ENCODE measurements at places on chromosomes 16 and 17.
A peak's percentile ranks its signal among the peaks of the same experiment; 100 is the strongest.

DNA sequence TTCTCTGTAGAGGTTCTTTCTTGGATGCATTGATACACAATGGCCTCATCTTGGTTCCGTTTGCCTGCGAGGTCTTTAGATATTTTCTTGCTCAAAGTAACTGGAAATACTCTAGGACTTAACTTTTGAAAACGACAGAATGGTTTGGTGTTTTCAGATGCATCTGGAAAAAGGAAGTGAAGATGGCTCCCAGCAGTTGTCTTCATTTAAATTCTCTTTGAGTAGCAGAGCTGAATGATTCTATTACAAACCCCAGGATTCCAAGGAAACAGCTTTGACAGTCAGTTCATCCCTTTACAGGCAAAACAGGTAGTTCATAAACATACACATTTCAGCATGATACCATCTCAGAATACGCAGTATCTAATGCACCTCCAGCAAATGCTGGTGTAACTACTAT lies 54.8 kb downstream of the PSMD12 start:
- H3K27me3 ChIP-seq = no peaks in the 10 kb centered on the region
- H3K4me1 ChIP-seq = no peaks in the 10 kb centered on the region
- H3K36me3 ChIP-seq = no peaks in the 10 kb centered on the region
- no peak overlapping the region for H3K4me3 ChIP-seq
- no peak overlapping the region for H3K27ac ChIP-seq
- no peak for DNase-seq

- DNase-seq = no peak
- H3K4me1 ChIP-seq = no peaks in the 10 kb centered on the region
- H3K27me3 ChIP-seq = peaks cover 18% of the 10 kb centered on the region
- no peaks in the 10 kb centered on the region for H3K36me3 ChIP-seq
- no peak overlapping the region for H3K27ac ChIP-seq
Measured at GRCh38 chr17:58325976-58326468, 2.6 kb downstream of the TSPOAP1 start.

- no peak for DNase-seq
- H3K4me3 ChIP-seq = no peak overlapping the region
- no peaks in the 10 kb centered on the region for H3K36me3 ChIP-seq
- H3K27me3 ChIP-seq = no peaks in the 10 kb centered on the region
- H3K4me1 ChIP-seq = no peaks in the 10 kb centered on the region
Measured at GRCh38 chr17:55386796-55387332, 34.8 kb downstream of the MMD start.

DNA sequence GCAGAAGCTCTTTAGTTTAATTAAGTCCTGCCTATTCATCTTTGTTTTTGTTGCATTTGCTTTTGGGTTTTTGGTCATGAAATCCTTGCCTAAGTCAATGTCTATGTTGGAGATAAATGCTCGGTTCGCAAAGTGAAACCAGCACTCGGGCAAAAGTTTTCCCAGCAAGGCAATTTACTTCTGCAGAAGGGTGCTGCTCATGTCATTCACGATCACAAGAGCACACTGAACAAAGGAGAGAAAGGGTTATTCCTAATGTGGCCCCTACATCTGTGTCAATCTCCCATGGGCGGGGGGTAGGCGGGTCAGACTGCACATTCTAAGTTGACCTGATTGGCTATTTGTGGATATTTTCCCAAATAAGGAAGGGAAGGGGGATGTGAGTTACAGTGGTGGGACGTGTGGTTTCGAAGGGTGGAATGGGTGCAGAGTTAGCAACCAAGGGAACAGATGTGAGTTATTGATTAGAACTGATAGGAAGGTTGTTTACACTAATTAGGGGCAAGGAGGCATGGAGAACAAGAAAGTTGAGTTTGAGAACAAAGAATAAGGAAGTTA lies 23.0 kb downstream of the ATF7IP2 start:
- no peak overlapping the region for H3K27ac ChIP-seq
- H3K4me3 ChIP-seq = no peak overlapping the region
- no peaks in the 10 kb centered on the region for H3K27me3 ChIP-seq
- no peaks in the 10 kb centered on the region for H3K36me3 ChIP-seq
- no peaks in the 10 kb centered on the region for H3K4me1 ChIP-seq
- peak; percentile 48 for DNase-seq

DNA sequence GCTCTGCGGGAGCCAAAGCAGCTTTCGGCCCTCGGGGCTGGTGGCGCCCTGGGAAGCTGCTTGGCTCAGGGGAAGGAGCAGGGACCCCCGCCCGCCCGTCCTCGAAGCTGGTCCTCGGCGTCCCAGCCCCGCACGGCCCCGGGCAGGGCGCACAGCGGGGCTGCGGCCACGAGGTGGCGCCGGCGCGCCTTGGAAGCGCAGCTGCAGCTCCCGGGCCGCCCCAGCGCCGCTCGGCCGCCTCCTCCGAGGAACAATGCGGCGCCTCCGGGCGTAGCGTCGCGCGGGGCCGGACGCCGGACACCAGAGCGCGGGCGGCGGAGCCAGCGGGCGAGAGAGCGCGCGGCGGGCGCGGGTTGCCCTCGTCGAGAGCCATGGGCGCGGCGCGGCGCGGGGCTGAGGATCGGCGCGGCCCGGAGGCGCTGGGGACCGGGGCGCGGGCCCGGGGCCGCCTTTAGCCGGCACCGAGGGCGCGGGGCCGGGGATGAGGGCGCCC lies at the start of gene MGAT5B:
Gene MGAT5B (plus strand): TSS at position 229 of the 493 bp plus-strand sequence. CDS start 626 bp downstream, outside the sequence.
- H3K4me3 ChIP-seq = no peak within 1 kb of the TSS
- H3K27me3 ChIP-seq = peaks cover 19% of the 10 kb centered on the region
- H3K36me3 ChIP-seq = no peaks in the 10 kb centered on the region

Data from fibroblast of lung (primary cell).